AG04450 (cell line): ENCODE measurements at places on chromosomes 11 and 22. TPM values are rescaled to one million over a fixed set of nuclear protein-coding genes. Genes with fewer than 3 reads are reported as not detected.

ILK gene
- 362 and 417 TPM in 2 replicates for polyA plus RNA-seq

TPBGL gene
- polyA plus RNA-seq: 0.02 TPM in 1 of 2 replicates, not detected in the other

APOA5 gene
- not detected in 2 replicates for polyA plus RNA-seq

ART1 gene
- polyA plus RNA-seq: not detected in 2 replicates

SCGB1D2 gene
- not detected in 2 replicates for polyA plus RNA-seq

KDM4D gene
- polyA plus RNA-seq: 0.62 and 0.68 TPM in 2 replicates

MLC1 gene
- 0.15 and 0.27 TPM in 2 replicates for polyA plus RNA-seq

KRTAP5-2 gene
- polyA plus RNA-seq: not detected in 2 replicates

DCUN1D5 gene
- 53.1 and 62.3 TPM in 2 replicates for polyA plus RNA-seq

P2RY2 gene
- polyA plus RNA-seq: not detected in 2 replicates

PGR gene
- polyA plus RNA-seq: not detected in 2 replicates

C11orf24 gene
- polyA plus RNA-seq: 39.1 and 58.9 TPM in 2 replicates

GGTLC3 gene
- not detected in 2 replicates for polyA plus RNA-seq

PLAAT4 gene
- polyA plus RNA-seq: 3.5 and 4.7 TPM in 2 replicates

WNT7B gene
- polyA plus RNA-seq: 0.56 and 0.71 TPM in 2 replicates

TMEM191B gene
- 0.19 and 0.40 TPM in 2 replicates for polyA plus RNA-seq
